ENCODE measurements at places on chromosomes 4 and X.

DNA sequence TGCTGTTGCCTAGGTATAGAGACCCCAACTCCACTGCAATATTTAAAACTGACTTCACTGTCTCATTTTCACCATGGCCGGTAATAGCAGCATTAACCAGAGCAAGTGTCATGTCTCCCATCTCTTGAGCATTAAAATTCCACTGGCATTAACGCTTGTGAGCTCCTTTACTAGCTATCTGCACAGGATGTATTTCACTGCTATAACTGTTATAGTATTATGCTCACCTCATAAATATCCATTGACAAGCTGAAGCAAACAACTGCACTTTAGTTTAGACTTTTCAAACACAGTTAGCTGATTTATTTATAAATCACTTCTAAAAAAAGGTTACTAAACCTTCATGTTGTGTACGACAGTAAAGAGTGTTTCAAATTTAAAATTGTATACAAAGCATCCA, 157.8 kb downstream of the ANTXR2 start:
- no peak for DNase-seq

DNA sequence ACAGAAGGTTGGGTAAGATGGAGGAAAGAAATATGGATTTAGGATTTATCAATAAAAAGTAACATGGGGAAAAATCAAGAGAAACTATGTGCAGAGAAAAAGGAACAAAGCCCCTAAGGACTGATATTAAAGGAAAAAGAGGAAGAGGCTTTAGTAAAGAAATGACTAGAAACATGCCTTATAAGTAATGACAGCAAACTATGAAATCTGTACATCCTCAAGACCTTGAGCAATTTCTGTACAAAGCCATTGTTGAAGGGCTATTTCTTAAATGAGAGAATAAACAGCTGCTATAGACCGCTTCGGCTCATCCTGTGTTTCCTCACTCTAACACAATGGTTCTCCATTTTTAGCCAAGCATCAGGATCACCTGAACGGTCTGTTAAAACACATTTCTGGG, 180.3 kb upstream of the ATOH1 start:
- DNase-seq, result no peak

DNA sequence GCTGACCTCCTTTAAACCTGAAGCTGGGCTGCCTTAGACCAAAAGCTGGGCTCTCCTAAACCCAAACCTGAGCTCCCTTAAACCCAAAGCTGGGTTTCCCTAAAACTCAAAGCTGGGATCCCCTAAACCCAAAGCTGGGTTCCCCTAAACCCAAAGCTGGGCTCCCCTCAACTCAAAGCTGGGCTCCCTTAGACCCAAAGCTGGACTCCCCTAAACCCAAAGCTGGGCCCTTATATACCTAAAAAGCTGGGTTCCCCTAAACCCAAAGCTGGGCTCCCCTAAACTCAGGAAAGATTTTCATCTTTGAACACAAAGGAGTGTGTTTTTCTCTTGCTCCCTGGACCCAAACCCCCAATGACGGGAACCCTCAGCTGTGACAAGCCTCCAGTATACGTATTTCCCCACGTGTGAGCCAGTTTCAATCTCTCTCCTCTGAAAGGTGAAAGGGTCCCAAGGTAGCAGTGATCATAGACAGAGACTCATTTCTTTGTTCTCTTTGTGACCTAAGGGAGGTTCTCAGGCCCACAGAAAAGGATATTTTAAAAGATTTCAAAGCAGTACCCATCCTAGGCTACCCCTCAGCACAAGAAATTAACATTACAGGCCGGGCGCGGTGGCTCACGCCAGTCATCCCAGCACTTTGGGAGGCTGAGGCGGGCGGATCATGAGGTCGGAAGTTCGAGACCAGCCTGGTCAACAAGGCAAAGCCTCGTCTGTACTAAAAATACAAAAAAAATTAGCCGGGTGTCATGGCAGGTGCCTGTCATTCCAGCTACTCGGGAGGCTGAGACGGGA, 31.3 kb upstream of the ASMTL start:
- no peak for DNase-seq

GRCh38 chr4:120266602-120267001, 200.0 kb upstream of the MAD2L1 start:
- no peak for DNase-seq

DNA sequence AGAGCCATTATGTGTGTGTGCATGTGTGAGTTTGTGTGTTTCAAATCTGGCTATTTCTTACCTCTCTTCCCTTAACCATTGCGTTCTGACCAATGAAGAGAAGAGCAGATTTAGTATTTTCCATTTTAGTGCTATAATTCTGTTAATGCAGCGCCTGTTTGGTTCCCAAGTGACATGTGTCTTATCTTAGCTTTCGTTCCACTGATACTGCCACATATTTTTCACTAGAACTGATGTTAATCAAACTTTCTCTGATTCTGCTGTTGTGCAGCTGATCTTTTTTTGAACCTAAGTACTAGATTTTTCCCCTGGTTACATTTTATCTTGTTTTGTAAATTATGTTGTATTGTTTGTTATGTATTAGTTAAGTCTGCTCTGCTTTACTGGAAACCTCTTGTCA, 152.9 kb upstream of the MID1 start:
- DNase-seq, result no peak

GRCh38 chr4:8259743-8260430, 9.7 kb upstream of the HTRA3 start:
- no peak for DNase-seq

DNA sequence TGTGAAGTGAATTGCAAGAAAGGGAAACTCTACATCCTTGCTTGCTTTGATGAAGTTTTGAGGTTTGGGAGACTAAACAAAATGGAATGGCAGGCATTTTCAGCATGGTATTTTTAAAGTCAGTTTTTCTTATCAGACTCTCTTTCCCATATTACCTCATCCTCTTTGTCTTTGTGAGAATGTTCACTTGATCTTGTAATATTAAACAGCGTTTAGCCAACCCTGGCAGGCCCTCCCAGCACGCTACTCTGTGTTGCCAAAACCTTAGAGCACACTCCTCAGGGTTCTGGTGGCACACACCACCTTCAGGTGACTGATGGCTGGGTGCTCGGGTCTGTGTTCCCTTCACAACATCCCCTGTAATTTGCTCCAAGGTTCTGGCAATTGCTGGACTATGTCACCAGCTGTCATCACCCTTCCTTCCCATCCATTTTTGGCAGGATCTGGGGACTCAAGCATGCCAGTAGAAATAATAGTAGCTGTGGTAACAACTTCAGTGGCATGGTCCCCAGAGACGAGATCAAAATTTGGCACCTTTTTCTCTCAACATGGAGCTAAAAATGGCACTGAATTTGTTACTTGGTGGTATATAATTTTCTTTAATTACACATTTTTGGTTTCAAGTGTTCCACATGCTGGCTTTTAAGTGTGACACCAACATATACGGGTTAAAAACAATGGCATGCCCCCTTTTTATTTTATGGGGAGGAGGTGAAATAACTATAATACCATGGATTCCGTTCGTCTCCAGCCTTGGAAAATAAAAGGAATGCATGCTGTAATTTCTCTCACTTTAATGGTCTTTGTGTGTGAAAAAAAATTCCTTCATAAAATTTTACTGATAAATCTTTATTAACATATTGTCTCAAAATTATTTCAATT, 273.1 kb downstream of the DCTD start:
- DNase-seq, result no peak
